Colonic mucosa (tissue), 4 donors: ENCODE measurements at places on chromosomes 2 and 18.
A peak's percentile ranks its signal among the peaks of the same experiment; 100 is the strongest.

- no peak for DNase-seq
Observed at GRCh38 chr18:68447286-68447685, 267.6 kb downstream of the TMX3 start.

GRCh38 chr2:57549642-57550102, 496.9 kb upstream of the VRK2 start:
- DNase-seq = no peak

- DNase-seq = no peak
Observed at GRCh38 chr18:55407774-55408535, 180.0 kb downstream of the TCF4 start.

DNA sequence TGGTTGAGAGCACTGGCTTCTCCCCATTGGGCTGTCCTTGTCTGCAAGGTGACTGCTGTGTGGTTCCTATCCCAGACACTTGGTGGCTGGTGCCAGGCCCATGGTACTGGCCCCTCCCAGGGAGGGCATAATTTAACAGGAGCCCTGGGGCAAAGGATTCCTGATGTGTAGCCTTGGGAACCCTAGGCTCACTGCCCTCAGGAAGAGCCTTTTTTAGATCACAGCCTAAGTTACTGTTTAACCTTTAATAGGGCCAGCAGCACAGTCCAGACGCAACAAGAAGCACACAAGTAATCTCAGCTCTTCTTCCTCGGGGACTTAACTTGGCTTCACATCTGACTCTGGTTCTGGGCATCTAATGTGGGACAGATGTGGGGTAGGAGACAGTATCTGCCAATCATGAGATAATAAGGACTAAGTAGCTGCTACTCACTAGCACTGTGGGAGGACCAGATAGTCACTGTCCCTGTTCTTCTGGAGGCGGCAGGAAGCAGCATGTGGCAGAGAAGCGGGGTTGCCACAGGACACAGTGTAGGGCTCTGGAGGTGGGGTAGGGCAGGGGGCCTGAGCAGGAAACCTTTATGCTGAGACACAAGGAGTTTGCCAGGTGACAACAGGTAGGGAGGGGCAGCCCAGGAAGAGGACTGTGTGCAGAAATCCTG, 136.3 kb downstream of the TMEM17 start:
- peak; percentile 28 for DNase-seq

DNA sequence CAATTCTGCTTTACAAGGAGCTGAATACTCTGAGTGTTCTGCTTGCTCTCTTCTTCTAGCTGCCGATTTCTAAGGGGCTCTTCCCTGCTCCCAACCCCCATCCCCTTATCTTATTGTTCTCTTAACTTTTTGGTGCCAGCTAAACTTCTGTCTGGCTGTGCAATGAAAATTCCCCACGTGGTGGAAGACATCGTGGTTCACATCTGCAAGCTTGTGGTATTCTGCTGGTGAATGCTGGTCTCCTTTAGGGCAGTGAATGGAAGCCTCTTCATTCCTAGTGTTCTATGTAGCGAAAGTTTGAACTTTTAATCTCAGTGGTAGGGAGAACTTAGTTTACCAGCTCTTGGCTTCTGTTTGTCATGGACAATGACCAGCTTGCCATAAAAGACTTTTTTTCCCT, 406.0 kb upstream of the ZEB2 start:
- DNase-seq = no peak

GRCh38 chr18:72986103-72986502, 118.3 kb upstream of the NETO1 start:
- DNase-seq = no peak

GRCh38 chr2:170932948-170933347, 3.9 kb downstream of the GORASP2 start:
- DNase-seq = no peak

- no peak for DNase-seq
Observed at GRCh38 chr2:145226901-145227300, 707.0 kb upstream of the ZEB2 start.

GRCh38 chr2:198096002-198096401, 291.6 kb downstream of the PLCL1 start:
- no peak for DNase-seq

DNA sequence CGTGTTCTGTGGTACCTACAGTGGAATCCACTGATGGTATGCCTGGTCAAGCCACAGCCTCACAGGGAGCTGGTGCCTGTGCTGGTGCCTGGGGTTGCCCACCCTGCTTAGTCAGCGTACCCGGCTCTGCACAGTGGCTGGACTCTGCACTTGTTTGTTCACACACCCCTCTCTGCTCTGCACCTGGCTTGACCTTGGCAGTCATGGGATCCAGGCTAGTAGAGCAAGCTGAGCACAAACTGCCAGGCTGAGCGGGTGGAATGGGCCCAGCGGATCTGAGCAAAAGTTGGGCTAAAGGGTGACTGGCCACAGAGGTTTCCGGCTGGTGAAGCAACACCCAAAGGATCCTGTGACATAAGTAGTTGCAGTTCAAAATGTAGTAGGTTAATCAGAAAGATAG, 163.5 kb downstream of the CDH19 start:
- no peak for DNase-seq
